ENCODE measurements at places on chromosomes 5 and 9. TPM values are rescaled to one million over a fixed set of nuclear protein-coding genes. Genes with fewer than 3 reads are reported as not detected.

- no peak for DNase-seq
These were observed 587.0 kb upstream of the GRAMD2B start for GRCh38 chr5:125836256-125836655.

DNA sequence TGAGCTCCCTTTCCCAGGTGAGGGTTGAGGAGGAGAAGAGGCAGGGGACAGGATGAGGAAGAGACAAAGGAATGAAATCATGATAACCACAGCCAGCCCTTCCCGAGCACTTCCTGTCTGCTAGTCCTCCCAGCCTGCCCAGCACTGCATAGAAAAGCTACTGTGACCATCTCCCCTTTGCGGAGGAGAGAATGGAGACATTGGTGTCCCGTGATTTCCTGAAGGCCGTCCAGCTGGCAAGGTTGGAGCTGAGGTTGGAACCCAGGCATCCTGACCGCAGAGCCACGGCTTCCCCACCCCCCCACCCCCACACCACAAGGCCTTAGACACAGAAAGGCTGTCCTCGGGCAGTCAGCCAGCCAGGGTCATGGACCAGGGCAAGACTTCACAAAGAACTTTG, 131.1 kb upstream of the ICE1 start:
- DNase-seq: no peak

GRCh38 chr5:120564013-120564412, 99.9 kb downstream of the PRR16 start:
- peak; percentile 10 for DNase-seq

The PAX5 gene
- total RNA-seq: 0.27 TPM

- no peak for DNase-seq
These were observed 49.2 kb downstream of the KCTD16 start for GRCh38 chr5:144219869-144220268.

DNA sequence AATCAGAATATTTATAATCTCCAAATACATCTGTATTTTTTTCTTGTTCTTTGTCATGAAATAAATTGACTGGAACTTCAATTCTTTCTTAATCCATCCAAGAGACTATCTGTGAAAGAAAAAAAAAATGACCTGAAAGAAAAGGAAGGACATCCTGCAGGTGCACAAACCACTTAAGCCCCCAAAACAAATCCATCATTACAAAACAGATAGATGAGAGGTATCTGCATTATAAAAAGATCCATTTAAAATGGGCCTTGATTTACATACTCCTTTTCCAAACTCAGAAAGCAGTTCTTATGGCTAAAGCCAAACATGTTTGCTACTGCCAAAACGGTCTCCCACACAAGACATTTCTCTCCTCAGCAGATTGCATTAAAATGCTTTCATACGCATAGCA, 85.5 kb downstream of the ELAVL2 start:
- DNase-seq: no peak

GRCh38 chr5:158409507-158409906, 550.6 kb upstream of the CLINT1 start:
- DNase-seq: no peak

DNA sequence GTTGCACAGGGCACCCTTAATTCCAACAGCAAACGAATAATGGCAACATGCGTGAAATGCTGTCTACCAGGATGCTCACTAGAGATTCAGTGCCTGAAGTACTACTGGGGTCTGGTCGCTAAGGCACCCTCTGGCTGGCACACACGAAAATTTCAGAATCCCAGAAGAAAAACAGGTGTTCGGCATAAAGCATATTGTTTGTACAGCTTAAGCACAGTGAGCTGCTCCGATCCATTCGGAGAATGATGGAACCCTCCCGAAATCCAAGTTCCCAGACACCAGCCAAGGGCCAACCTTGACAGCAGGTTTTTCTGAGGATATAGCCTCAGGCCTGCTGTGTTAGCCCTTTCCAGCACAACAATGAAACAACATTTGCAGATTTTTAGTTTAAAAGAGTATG, 61.4 kb upstream of the ALDH1B1 start:
- no peak for DNase-seq

The ZFP37 gene
- total RNA-seq: 5.0 TPM

The CLIC3 gene
- total RNA-seq: 0.56 TPM

The TTC39B gene
- 11.0 TPM for total RNA-seq

DNA sequence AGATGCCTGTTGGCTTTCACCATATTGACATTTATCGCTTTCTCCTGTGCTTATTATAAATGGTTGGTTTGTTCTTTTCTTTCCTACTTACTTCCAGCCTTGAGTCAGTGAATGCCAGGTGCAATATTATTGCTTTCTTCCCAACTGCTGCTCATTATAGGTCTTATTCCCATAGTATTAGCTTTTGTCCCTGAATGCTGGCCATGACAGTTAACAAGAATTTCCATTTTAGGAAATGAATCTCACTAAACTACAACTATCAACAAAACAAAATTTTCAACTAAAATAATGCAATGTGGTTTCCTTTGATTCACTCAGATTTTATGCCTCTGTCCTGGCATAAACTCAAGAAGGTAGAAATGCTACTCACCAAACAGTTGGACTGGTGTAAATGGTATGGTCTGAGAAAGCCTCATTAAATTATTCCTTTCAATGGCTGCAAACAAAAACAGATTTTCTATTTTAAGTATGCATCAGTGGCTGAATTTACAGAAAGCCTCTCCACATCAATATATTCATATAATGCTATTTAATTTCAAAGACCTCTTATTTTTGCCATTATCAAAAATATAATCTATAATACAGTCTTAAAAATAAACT, 145.4 kb downstream of the TRPM6 start:
- no peak for DNase-seq

DNA sequence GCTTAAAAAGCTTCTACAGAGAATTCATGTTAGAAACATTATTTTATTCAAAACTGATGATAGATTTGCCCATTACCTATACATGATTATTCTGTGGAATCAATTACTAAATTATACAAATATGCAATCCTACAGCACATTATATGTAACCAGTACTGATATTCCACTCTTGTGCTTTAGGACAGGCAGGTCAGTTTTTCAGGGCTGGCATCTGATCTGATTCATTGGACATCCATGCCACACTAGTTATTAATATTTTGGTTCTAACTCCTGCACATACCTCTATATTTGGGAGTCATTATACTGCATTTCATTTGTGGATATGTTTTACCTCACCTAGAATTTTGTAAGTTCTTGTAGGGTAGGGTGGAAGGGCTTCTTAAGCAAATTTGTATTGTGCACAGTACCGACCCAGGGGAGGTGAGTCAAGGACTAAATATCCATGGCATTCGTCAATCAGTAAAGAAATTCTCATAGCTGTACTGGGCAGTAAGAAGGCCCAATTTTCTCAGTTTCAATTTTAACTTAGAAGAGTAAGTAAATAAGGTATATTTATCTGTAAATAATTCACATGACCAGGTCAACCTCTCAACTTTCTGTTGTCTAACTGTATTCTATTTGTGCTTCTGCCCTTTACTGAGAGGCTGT, 33.5 kb downstream of the ELOVL7 start:
- DNase-seq: no peak

Data from GM23338 (cell line).